Right cardiac atrium (tissue), 5 donors: ENCODE measurements at places on chromosomes 1 and 21.

- no peak for DNase-seq
Measured at GRCh38 chr1:233012021-233012420, 61.6 kb downstream of the NTPCR start.

GRCh38 chr1:2591581-2592261 is 5.1 kb downstream of the PRXL2B start:
- no peak for DNase-seq

DNA sequence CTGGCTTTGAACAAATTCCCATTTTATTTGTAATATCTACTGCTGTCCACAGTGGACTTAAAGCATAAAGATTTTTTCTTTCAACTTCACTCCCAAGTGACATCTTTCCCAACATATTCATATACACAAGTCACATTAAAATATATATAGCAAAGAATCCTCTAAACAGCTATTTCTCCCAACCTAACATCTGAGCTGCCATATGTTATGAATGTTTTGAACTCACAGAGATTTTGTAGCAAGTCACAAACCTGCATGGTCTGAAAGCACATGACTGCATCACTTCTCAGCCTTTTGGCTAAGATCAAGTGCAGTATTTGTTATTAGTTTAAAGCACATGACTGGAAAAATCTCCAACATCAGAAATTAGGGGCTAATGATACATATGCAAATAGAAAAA is 7.7 kb upstream of the HFM1 start:
- DNase-seq: no peak

GRCh38 chr1:203839081-203839480 is 22.3 kb upstream of the SNRPE start:
- no peak for DNase-seq

- no peak for DNase-seq
Measured at GRCh38 chr1:210053126-210053525, 115.1 kb downstream of the SYT14 start.

DNA sequence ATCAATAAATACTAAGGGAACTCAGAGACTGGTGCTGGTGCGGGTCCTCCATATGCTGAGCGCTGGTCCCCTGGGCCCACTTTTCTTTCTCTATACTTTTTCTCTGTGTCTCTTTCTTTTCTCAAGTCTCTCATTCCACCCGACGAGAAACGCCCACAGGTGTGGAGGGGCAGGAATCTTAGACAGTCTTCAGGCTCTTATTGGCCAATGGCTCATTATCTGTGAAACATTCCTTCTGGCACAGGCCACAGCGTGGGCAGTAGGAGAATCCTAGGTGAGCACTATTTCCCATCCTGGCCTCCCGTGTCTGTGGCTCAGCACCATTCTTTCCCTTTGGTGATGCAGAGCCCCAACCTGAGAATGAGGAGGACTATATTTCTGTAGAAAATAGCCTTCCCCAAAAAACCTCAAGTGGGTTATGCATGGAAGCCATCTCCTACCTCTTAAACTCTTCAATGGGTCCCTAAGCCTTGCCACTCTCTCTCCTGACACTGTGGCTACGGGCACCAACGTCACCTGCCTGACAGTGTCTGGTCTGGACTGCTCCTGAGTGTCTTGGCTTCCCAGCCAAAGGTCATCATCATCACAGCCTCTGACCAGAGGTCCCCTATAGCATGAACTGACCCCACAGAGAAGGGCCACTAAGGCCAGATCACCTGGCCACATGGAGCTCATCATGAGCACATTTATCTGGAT is 6.2 kb upstream of the SLAMF1 start:
- DNase-seq: no peak

DNA sequence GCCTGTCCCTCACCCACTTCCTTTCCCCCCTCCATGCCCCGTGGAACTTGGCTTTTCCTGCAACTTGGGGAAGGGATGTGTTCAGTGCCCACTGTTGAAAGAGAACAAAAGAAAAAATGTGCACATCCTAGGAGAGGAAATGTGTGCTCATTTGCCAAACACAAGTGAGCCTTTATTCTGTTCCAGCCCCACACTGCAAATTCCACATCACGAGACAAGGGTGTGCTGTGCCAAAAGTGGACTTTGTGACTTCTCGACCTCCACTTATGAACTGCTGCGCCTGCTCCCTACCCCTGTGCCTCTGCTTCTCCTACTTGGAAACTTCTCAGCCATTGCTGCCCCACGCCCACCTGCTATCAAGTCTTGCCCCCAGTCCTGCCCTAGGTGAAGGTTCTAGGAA is 97.0 kb upstream of the GRIK3 start:
- no peak for DNase-seq

DNA sequence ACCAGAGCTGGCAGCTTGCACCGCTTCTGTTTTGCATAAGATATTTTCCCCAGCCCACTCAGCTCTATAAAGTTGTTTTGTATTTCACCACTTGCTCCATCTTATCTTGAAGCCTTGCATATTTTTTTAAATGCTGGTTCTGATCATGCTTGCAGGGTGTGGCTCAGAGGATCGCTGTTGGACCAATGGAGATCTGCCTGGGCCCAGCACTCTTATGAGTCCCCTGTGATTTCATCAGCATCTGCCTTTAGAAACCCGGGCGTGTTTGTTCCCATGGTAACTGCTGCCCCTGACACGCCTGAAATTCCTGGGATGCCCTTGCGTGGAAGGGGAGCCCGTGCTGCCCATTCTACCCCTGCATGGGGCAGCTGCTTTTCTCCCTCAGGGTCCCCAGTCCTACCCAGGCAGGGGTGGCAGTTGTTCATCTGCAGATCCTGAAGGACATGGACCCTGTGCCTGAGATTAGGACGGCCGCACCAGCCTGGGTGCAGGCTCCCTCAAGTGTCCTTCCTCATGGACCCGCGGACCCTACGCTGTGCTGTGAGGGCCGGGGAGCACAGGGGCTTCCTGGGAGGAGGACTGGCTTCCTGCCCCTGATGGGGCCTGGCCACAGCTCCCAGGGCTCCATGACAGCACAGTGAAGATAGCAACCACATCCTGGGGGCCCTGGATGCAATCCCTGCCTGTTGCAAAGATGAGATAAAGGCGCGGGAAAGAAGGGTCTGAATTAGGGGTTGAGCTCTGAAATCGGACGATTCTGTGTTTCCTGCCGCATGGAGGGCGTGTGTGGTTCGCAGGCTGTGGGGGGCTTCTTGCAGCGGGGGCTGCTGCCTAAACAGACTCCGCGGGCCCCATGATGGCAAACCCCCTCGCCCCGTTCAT is 226.5 kb downstream of the SDCCAG8 start:
- DNase-seq: peak; percentile 66

- DNase-seq: no peak
Measured at GRCh38 chr1:25515033-25515432, 28.4 kb upstream of the LDLRAP1 start.

DNA sequence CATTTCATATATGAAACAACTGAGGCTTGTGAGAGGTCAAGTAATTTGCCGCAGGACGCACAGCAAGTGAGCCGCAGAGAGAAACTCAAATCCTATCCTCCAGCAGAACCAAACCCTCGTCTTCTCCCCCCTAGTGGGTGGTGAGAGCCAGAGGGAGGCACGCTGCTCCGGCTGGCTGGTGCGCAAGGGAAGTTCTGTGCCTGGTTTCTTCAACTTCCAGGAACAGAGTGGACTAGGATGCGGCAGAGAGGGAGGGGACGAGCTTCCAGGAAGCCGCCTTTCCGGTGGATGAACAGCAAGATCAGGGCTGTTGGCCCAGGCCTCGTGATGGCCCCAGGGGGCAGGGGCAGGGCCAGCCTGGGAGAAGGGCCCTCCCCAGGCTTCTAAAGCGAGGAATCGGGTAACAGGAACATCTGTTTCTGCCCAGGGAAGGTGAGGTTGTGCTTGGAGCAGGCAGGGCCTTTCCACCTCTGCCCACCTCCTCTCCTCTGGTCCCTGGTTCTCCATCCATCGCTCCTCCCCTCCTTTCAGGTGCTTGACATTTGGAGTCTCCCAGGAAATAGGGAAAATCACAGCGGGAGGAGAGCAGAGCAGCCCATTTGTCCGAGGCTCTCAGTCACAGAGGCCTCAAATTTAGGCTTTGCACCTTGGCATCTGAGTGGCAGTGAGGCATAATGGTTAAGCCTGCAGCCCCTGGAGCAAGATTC is 16.8 kb upstream of the PDIK1L start:
- DNase-seq: peak; percentile 79

DNA sequence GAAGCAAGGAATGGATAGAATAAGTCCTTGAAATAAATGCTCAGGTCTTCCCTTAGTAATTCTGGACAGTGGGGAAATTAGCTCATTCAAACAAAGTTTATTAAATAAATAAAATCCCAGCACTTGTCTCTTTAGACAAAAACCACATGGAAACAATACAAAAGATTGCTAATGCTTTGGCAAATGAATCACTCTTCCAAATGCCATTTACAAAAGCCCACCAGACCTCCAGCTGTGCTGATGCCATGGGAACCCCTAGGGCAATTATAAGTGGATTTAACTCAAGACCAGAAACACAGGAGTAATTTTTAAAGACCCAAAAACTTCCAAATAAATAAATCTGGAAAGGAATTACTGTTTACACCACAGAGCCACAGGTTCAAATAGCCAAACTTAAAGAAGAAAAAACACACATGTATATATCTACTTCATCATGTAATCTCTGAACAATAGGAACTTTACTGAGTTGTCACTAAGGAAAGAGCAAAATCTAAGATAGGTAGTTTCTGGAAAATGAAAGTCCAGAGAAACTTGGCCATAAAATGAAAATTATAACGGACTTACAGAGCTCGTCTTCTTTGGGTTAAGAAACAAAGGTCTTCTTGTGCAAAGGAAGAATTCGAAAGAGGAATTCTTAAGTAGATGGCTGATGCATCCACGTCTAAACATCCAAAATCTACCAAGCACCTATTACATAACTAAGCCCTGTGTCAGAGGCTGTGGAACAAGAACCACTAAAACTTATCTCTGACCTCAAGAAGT is 399.4 kb downstream of the SMYD3 start:
- no peak for DNase-seq

DNA sequence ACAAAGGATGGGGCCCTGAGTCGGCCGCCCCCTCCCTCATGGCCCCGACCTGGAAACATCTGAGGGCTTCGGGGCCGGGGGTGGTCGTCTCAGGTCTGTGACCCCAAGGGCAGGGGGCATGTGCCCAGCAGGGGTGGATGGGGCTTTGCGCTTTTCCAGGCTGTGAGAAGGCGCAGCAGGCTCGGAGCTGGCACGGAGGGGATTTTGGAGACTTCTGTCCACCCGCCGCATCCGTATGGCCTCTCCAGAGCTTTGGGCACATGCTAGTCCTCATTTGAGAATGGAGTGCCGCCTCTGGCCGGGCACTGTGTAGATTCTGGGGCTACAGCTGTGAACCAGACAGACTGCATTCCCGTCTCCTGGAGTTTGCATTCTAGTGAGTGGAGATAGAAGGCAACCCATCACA is 66.1 kb upstream of the WNT4 start:
- DNase-seq: no peak

- DNase-seq: no peak
Measured at GRCh38 chr21:40732253-40733023, 114.5 kb downstream of the DSCAM start.

GRCh38 chr1:41578712-41579335 is 94.3 kb upstream of the EDN2 start:
- DNase-seq: no peak

DNA sequence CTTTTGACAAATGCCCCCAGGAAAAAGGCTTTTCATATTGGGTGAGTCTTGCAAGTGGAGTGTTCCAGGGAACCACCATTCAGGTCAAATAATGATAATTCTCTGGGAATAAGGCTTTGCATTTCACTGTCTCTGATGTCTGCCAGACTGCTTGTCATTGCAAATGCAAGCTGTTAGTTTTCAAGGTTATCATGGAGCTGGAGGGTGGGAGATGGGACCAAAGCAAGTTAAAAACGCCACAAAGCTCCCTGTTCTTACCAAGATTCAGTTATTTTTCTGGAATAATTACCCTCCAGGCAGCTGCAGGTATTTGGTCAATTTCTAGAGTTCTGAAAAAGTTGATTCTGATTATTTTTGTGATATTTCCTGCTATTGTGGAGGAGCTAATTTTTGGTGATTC is 210.1 kb downstream of the GPR52 start:
- no peak for DNase-seq
